ENCODE measurements at places on chromosomes 11 and 22.
A peak's percentile ranks its signal among the peaks of the same experiment; 100 is the strongest.

DNA sequence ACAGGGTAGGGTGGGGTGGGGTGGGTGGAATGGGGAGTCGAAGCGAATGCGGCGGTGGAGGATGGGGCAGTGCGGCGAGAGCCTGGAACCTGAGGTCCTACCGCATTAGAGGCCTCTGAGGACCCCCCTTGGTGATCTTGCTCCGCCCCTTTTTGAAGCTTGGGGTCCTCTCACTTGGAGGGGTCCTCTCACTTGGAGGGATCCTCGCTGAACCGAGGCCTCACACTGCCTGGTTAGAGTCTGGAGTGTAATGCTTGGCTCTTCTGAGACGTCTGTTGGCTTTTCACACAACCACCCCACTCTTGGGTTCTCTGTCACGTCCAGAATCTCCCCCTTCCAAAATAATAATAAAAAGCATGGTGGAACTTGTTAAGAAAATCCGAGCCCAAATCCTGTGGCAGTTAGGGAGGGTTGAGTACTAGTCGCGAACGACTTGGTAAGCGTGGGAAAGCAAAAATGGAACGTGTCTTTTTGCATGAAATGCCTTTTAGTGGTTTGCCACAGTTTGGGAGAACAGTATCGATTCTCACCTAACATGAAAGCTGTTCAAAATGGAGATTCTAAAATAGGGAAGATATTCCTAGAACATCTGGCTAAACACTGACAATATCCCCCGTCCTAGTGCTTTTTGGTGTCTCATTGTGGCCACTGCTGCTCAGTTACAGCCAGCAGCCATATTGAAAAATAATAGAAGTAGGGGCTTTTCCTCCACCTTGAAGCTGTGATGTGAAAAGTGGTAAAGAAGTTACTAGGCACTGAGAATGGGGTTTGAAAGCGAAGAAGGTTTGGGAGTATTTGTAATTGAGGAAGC, 822 bp downstream of the RBX1 start:
- peak; percentile 20 for DNase-seq

DNA sequence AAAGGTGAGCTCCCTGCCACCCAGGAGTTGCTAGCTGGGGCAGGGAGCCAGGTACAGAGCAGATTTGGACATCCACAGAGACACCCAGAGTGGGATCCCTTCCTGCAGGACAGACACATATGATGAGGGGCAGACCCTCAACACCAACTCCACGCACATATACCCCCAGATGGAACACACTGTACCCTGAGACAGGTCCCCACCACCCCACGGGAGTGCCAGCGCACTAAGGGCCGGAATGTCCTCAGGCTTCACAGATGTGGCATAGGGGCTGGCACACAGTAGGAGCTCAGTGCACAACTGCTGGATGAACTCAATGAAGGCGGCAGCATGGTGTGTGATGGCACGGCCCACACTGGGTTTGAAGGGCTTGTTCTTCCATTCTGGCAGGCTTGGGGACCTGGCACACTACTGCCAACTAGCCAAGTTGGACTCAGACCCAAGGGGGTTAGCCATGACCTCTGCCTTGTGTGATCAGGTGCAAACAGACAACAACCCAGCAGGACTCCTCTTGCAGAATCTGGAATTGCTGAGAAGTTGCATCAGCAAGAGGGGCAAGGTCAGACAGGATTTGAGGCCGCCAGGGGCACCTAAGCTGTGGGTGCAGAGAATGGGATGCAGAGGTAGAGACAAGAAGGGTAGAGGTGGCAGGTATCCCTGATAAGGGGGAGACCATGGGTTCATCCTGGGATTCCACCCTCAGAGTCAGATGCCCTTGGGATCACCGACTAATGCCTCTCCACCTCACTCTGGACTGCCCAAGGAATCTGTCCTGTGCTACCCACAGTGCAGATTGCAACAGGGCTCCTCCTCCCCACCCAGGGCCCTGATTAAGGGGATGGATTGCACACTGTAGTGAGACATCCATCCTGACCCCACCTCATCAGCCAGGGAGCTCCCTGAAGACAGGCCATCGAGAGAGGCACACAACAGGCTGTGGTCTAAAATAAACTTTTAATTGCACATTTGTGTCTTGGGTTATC, 2.4 kb downstream of the C22orf15 start:
- no peak for DNase-seq

DNA sequence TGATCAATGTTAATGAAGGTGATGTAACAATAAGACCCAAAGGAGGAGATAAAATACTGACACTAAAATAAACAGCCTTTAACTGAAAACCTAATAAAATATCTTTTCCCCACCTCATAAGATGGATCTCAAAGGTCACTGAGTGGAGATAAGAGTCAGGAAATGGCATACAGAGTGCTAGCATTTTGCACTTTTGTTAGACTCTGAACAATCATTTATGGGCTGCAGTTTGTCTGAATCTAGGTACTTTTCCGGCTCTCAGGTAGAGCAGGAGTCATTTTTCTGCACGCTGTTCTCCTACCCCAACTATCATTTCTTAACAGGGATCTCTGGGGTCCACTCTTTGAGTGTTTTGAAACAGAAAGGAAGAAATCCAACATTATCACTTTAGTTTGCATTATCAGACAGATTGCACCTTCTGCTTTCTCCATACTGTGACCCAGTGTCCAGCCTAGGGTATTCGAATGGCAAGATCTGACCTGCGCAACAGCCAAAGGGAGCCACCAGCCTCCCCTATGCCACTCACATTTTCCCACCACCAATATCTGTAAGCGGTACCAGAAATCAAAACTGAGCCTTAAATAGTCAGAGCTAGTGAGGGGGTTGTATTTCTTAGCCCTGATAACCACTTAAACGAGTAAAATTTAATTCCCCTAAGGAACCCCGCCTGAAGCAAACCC, 863 bp downstream of the SIAE start:
- DNase-seq = no peak

- DNase-seq = no peak
Measured at GRCh38 chr11:109972181-109972715, 120.9 kb upstream of the ZC3H12C start.

GRCh38 chr11:131121426-131122333, 205.4 kb upstream of the SNX19 start:
- DNase-seq = no peak

GRCh38 chr11:129731316-129731715, 84.3 kb upstream of the TMEM45B start:
- no peak for DNase-seq

GRCh38 chr11:81211050-81211449, 1522.6 kb downstream of the FAM181B start:
- DNase-seq = no peak

GRCh38 chr22:24335496-24335895, 64.9 kb downstream of the SPECC1L start:
- no peak for DNase-seq

DNA sequence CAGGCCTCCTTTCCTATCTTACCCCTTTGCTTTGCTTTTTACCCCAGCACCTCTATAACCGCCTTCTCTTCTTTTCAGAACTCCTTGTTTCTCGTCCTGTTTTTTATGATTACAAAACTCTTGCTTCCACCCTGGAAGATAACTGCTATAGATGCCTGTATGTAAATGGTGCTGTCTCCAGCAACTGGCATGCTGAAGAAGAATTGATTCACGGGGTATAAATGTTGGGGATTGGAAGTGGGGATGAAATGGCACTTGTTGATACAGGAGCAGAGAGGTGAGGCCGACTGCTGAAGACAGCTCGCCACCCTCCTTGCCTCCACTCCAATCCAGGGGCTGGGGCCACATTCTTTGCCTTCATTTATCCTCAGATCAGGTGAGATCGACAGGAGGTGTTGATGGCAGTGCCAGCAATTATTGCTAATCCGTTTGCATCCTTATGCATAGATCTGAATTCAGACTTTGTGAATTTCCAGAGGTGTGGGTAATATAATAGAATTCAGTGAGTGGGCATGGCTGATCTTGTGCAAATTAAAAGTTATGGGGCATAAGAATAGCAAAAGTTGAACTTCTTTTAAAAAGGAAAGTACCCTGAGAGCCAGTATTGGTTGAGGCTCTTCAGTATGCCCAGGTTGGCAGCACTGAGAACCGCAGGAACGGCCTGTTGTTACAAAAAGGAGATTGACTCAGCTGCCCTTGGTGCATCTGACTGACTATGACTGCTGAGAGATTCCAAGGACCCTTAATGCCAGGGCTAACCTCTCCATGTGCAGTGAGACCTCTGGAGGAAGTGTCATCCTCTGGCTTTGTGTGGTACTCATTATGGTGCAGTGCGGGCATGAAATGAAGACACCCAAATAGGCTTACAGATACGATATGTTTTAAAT, 5.3 kb downstream of the NEAT1 start:
- no peak for DNase-seq

- DNase-seq = no peak
Measured at GRCh38 chr11:72972496-72973128, 158.4 kb downstream of the ATG16L2 start.

- no peak for DNase-seq
Measured at GRCh38 chr11:117002639-117003299, 95.5 kb downstream of the SIK3 start.

GRCh38 chr11:6620636-6621035, 1.4 kb upstream of the TPP1 start:
- no peak for DNase-seq

DNA sequence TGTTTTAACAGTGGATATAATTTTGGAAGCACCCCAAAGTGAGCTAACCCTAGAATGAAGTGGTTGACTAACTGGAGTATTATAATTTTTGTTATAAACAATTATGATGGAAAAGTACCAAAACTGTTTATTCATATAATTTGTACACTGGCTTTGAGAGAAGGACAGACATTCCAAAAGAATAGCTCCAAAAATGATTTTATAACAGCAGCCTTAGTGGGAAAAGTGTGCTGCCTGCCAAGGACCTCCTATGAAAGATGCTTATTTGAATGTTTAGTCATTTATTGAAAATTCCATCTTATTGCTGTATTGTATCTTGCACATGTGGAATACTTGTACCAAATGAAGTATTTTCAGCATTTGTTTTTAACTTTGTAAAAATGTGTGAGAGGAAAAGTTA, 169.8 kb downstream of the GUCY1A2 start:
- no peak for DNase-seq

- DNase-seq = no peak
Measured at GRCh38 chr11:47378836-47379170, 456 bp upstream of the SPI1 start.

GRCh38 chr11:27524155-27524554, 17.6 kb upstream of the LIN7C start:
- no peak for DNase-seq

DNA sequence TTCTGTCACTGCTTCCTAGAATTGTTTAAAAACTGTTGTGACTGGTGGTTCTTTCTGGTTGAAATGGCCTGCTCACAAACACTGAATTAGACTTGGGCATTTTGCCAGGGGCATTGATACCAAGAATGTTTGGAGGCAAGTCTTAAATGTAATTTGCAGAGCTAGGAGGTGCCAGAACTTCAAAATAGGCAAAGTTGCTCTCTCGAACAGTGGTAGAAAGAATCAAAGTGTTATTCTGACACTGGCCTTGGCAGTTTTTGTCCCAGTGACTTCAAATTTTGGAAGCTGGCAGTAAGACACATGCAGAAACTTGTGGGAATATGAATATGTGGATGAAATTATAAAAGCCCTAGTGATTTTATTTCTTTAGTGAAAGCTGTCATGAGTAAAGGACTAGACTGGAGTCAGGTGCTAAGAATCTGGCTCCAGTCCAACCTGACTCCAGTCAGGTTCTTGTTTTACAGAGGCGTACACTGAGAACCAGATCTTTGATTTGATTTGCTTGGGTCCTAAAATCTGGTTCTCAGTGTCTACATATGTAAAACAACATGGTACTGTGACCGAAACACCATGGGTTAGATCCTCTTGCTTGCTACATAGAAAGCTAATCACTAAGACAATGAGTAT, 20.9 kb downstream of the SVIP start:
- DNase-seq = no peak

GRCh38 chr11:118471030-118471429, 34.7 kb downstream of the KMT2A start:
- no peak for DNase-seq

DNA sequence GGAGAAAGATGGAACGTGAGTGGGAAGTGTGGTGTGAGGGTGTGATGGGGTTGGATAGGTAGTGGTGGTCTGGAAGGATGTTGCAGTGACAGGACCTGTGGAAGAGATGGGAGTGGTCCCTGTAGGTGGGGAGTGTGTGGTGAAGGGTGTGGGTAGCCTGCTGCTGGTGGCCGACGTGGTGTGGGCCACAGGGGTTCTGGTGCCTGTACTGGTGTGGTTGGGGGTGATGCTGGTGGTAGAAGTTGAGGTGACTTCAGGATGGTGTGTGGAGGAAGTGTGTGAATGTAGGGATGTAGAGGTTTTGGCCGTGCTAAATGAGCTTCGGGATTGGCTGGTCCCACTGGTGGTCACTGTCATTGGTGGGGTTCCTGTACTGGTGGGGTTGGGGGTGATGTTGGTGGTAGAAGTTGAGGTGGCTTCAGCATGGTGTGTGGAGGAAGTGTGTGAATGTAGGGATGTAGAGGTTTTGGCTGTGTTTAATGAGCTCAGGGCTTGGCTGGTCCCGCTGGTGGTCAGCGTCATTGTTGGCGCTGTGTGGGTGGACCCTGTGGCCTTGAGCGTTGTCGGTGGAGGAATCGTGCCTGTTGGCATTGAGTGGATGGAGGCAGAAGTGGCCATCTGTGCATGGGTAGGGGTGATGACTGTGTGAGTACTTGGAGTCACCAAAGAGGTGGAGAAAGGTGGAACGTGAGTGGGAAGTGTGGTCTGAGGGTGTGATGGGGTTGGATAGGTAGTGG, 19.1 kb downstream of the MUC6 start:
- no peak for DNase-seq

DNA sequence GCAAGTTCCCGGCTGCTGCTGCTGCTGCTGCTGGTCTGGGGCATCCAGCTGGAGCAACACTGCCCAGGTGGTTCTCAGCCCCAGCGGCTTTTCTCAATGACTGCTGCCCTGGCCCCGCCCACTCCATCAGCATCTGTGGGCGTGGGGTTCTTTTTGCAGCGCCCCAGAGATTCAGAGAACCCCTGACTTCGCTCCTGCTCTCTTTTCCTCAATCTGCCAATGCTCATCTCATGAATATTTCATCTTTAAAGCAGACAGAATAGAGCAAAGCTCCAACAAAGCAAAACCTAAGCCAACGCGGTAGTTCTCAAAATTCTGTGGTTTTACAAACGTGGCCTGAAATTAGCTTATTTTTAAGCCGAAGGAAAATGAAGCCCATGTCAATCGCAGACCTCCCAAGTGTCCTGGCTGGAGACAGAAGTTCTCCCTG, 363.6 kb downstream of the CTTN start:
- DNase-seq = no peak

DNA sequence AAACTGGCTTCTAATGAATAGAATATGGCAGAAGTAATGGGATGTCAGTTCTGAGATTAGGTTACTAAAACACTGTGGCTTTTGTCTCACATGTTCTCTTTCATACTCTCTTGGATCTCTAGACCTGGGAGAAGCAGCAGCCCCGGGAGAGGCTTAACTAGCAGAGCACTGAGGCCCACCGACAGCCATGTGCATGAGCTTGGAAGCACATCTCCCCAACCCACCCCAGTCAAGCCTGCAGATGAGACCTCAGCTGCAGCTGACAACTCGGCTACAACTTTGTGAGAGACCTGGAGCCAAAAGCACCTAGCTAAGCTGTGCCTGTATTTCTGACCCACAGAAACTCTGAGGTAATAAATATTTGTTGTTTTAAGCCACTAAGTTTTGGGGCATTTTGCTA, 100.8 kb downstream of the TRIM29 start:
- DNase-seq = no peak
